Spinal cord (tissue), 10 donors: ENCODE measurements at places on chromosomes 12 and 14.

- DNase-seq: no peak
Observed at GRCh38 chr12:31226639-31227038, 99.3 kb downstream of the SINHCAF start.

DNA sequence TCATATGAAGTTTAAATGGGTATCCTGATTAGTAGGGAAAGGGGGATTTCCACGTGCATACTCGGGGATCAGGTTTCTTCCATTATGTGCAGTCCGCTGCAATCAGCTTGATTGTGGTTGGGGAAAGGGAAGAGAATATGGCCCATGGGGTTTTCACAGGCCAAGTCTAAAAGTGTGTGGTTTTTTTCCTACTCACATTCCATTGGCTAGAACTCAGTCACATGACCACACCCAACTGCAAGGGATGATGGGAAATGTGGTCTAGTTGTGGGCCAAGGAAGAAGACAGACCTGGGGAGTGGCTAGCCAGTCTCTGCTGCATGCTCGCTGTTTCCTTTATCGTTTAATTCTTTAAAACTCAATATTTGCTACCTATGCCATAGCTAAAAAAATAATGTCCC, 105.1 kb downstream of the PRIMA1 start:
- no peak for DNase-seq

GRCh38 chr14:32679927-32680612, 258.6 kb upstream of the NPAS3 start:
- DNase-seq: no peak

GRCh38 chr12:107025671-107026070, 38.7 kb upstream of the MTERF2 start:
- DNase-seq: no peak

- DNase-seq: no peak
Observed at GRCh38 chr14:79465651-79466050, 745.7 kb downstream of the DIO2 start.

DNA sequence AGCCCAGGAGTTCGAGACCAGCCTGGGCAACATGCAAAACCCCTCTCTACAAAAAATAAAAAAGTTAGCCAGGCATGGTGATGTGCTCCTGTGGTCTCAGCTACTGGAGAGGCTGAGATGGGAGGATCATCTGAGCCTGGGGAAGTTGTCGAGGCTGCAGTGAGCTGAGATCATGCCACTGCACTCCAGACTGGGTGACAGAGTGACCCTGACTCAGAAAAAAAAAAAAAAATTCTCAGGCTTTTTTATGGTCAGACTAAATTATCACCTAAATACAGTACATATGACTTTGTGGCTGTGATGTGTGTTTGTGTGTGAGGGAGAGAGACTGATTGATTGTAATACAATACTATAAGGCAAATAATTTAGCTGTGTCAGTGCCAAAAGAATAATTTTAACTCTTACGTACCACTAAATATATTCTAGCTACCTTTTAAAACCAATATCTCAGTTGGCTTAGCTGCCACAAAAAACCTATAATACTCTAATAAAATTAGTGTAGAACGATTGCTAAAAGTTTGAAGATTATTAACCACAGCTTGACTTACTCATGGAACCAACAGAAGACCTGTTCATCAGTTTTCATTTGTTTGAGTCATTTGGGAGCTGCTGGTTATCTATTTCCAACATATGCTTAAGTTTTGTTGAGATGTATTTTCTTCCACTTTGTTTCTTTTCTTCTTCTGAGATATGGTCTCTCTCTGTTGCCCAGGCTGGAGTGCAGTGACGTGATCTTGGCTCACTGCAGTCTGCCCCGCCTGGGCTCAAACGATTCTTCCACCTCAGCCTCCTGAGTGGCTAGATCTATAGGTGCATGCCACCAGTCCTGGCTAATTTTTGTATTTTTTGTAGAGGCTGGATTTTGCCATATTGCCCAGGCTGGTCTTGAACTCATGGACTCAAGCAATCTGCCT, 58.0 kb downstream of the DIP2B start:
- no peak for DNase-seq

GRCh38 chr14:54533100-54533499, 23.4 kb downstream of the CGRRF1 start:
- no peak for DNase-seq

DNA sequence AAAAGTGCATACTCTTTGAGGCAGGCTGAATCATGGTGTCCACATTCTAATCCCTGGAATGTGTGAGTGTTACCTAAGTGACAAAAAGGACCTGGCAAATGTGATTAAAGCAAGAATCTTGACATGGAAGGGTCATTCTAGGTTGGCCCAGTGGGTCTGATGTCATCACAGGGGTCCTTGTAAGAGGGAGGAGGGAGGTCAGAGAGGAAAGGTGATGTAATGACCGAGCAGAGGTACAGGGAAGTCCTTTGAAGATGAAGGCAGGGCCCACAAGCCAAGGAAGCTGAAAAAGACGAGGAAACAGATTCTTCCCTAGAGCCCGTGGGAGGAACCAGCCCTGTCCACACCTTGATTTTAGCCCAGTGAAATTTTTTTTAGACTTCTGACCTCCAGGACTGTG, 60.1 kb downstream of the MAP1LC3B2 start:
- no peak for DNase-seq

DNA sequence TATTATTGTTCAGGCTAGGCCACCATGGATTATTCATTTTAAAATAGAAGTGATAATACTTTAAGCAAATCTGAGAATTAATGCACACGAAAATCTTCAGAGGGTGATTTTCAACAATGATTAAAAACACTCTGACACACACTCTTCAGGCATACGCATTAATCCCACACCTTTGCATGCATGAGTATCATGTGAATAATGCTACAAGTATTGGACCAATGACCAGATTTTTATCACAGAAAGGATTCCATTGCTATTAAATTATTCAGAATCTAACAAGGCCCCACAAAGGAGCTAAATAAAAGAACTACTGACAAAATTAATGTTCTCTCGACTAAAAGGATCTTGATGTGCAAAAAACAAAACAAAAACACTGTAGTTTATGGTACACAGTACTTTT, 11.1 kb downstream of the EPS8 start:
- DNase-seq: no peak

GRCh38 chr14:94009767-94010166, 12.7 kb downstream of the CCDC197 start:
- no peak for DNase-seq

DNA sequence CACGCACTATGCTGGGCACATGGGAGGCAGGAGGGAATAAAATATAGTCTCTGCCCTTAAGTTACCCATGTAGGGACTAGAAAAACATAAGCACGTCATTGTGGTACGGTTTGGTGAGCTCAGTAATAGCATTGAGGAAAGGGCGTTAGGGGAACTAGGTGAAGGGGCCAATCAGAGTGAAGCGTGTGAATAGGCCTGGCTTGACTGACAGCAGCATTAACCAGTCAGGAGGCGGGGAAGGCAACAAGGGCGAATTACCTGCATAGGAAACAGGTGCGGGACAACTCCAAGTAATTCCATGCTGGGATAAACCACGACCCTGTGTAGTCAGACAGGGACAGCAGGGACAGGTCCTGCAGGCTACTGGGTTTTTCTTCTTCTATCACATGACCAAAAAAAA, 107.7 kb downstream of the UNC79 start:
- DNase-seq: no peak

- DNase-seq: no peak
Observed at GRCh38 chr14:81062816-81063215, 107.4 kb downstream of the TSHR start.

DNA sequence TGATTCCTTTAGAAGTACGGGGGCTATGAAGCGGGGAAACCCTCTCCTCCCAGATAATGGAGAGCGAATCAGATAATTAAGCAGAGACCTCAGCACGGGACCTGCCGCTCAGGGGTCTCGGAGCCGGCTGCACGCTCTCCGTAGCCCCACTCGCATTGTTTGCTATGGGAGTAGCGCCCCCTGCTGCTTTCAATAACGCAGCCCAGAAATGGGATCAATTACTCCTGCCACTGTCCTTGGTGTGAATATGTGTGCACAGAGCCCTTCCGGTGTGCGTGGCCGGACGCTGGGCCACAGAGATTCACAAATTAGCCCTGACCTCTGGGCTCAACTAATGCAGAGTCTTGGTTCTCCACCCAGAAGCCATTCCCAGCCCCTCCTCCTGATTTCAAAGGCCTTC, 76.4 kb upstream of the TMEM132C start:
- peak; percentile 52 for DNase-seq

DNA sequence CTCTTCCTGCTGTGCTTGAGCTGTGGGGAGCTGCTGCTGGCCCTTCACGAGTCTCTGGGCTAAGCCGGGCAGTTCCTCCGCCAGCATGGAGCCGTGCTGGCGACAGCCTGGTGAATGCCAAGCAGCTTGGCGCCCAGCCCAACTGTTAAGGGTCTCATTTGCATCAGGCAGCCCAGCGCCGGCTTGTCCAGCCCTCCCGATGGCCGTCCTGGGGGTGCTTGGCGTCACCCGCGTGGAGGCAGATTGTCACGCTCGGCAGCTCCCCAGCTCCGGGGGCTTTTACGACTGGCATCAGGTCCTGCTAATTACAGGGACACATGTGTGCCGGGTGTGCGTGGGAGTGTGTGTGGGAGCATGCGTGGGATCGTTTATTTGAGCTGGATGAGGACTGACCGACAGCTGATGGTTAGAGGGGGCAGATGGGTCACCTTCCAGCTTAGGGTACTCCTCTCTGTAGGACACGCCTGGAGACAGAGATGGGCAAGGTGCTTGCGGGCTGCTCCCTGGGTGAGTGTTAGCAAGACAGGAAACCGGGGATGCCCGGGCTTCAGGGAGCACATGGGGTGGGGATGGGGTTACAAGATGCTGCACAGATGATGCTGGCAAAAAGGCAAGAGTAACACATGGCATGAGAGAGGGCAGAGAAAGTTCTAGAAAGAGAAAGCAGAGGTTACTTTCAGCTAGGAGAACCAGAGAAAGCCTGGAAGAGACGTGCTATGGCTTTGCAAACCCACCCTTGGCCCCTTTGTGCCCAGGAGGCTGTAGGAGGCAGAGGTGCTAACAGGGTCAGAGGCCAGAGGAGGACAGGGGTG, 64.1 kb downstream of the KIF26A start:
- peak; percentile 80 for DNase-seq

GRCh38 chr12:4112290-4112689, 161.3 kb upstream of the CCND2 start:
- DNase-seq: no peak

DNA sequence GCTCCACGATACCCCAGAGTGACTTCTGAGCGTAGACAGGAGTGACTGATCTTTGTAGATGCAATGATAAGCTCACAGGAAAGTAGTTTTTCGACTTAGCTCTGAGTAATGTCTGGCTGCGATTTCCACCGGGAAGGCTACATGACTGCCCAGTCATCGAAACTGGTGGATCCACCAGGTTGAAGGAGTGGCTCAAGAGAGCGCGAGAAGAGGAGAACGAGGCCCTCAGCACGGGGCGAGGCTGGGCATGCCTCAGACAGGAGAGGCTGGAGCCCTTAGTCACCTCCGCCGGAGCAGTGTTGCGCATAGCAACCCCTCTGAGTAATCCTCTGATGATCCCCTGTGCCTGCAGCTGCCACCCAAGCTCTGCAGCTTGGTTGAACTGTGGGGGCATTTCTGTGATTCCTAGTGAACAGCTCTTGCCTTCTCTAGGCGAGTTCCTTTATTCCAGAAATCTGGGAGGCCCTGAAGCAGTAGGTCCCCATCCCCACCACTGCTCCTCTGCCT, 25.6 kb downstream of the ELK3 start:
- DNase-seq: no peak

DNA sequence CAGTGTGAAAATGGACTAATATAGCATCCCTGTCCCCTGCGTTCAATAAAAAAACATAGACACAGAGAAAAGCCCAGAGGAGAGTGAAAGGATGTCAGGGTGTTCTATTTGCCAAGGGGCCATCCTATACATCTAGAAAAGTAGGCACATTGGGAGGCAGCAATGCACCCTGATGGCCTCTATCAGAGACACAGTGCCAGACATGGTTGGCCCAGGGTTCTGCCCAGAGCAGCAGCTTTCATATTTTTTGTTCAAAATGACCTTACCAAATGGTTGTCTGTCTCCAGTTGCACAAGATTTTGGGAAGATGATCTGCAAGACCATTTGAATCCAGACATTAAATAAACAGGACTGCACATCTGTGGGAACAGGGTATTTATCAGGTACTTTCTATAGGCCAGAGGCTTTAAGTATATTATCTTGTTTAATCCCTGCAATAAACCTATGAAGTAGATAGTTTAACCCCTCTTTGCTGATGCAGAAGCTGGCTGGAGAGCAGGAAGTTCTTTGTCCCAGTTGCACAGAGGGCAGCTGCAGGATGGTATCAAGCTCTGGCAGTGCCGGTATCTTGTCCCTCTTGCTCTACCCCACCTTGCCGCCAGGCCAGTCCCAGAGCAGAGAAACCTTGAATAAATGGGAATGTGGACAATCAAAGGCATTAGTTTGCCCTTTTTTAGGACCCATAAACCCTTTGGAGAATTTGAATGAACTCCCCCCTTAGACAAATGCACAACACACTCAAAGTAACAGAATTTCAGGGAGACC, 171.8 kb upstream of the PWP1 start:
- no peak for DNase-seq

GRCh38 chr14:68526512-68527091, 266.3 kb downstream of the ZFP36L1 start:
- DNase-seq: no peak

DNA sequence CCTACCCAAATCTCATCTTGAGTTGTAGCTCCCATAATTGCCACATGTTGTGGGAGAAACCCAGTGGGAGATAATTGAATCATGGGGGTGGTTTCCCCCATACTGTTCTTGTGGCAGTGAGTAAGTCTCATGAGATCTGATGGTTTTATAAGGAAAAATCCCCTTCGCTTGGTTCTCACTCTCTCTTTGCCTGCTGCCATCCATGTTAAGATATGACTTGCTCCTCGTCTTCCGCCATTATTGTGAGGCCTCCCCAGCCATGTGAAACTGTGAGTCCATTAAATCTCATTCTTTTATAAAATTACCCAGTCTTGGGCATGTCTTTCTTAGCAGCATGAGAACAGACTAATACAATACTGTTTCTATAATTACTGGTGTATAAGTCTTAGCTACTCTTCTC, 6.5 kb upstream of the BCAT1 start:
- no peak for DNase-seq

DNA sequence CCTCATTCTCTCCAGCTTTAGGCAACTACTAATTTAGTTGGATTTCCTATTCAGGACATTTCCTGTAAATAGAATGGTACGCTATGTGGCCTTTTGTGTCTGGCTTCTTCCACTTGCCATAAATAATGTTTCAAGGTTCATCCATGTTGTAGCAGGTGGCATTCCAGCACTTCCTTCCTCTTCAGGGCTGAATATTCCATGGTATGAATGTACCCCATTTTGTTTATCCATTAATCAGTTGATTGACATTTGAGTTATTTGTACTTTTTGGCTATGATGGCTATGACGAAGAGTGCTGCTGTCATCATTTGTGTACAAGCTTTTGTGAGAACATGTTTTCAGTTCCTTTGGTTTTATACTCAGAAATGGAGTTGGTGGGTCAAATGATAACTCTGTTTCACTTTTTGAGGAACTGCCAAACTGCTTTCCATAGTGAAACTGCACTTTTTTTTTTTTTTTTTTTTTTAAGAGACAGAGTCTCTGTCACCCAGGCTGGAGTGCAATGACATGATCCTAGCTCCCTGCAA, 6.5 kb upstream of the CDK2AP1 start:
- no peak for DNase-seq

GRCh38 chr12:132505105-132505851, 15.3 kb downstream of the FBRSL1 start:
- no peak for DNase-seq
